Cerebellar nuclear complex (tissue), 1 donor: ENCODE measurements at places on chromosomes 13 and 19.

GRCh38 chr13:48346583-48346982, 43.0 kb downstream of the RB1 start:
- no peak for DNase-seq

- no peak for DNase-seq
These were observed 136.2 kb upstream of the ZNF536 start for GRCh38 chr19:30235946-30236345.

DNA sequence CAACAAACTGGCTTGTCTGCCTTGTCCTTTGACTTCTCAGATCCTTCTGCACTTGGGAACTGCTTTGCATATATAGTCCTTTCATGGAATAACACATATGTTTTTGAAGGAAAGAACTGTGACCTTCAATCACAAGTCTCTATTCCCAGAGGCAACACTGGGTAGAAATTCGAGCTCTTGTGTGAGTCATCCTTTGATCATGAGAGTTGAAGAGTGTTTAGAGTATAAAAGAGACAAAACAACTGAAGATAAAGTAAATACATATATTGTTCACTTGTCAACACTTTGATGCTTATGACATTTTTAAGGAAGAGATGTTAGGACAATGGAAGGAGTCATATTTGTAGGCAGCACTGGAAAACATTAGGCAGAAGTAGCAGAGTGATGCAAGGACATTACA, 5.2 kb upstream of the OR7A5 start:
- no peak for DNase-seq

DNA sequence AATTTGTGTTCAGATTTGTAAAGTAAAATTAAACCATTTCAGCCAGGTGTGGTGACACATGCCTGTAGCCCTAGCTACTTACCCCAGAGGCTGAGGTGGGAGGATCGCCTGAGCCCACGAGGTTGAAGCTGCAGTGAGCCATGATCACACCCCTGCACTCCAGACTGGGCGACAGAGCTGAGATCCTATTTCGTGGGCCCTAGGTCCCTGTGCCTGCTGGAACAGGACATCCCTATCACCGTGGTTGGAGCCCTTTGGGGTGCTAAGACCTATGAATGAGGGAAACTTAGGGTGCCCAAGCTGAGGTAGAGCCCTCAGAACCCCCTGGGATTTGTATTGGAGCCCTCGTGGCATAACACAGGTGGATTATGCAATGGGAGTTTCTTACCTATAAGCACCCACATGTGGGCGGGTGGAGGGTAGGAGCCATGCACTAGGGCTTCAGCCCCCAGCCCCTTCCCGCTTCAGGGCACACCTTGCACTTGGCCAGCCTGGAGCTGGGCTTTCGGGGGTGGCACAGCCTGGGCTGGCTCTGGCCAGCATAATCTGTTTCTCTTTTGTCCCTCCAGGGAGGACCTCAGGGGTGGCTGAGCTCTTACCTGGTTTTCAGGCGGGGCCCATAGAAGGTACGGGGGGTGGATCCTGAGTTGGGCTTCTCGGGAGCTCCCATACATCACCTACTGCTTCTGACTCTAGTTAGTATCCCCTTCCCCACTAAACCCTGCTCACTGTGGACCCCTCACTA, 7.2 kb upstream of the USF2 start:
- no peak for DNase-seq

DNA sequence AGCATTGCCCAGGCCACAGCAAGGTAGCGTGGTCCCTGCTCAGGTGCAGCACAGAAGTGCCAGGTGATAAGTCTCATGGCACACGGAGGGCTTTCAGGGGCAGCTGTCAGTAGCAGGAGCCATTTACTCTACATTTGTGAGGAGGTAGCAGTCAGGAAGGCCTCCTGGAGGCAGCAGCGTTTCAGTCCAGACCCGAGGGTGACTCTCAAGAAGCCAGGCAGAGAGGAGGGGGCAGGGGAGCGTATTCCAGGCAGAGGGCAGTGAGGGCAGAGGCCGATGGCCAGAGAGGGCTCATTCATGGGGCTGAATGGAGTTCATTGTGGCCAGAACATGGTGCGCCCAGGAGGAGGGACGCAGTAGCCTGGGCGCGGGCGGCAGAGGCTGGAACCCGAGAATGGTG, 8.9 kb downstream of the PIAS4 start:
- DNase-seq, result no peak

DNA sequence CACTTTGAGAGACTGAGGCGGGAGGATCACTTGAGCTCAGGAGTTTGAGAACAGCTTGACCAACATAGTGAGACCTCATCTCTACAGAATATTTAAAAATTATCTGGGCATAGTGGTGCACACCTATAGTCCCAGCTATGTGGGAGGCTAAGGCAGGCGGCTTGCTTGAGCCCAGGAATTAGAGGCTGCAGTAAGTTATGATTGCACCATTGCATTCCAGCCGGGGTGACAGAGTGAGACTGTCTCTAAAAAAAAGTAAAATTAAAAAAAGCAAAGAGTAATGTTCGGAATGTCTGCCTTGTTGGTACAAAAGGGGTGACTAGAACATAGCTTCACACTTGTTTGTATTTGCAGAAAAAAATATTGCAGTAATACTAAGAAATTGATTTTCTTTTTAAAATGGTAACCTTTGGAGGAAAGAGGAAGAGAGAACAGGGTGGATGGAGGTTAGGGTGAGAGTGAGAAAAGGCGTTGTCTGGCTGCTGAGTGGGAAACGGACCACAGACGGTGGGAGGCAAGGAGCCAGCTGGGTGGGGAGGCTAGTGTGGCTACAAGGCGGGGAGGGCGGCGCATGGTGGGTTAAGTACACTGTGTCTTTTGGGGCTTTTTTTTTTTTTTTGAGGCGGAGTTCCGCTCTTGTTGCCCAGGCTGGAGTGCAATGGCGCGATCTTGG, 10.2 kb downstream of the PPP1R14A start:
- DNase-seq, result no peak

- DNase-seq, result no peak
These were observed at the start of gene KCNN4 for GRCh38 chr19:43780706-43781525. Gene KCNN4 (minus strand): TSS chr19:43780973. CDS start chr19:43780861, 112 bp downstream.

DNA sequence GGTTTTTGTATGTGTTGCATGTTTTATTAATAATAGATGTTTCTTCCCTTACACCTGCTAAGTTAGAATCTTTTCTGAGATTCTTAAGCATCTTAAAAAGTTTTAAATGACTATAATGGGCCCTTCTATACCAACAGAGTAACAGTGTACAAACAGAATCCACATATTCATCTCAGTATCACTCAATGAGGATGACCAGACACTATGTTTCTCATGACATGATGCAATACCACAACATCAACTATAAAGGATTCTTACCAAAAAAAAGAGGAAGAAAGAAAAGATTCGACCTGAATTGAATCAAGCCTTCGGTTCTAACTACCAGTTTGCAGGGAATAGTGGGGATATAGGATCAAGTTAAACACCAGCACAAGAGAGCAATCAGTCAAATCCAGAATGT, 56.5 kb downstream of the INTS6 start:
- DNase-seq, result no peak

- DNase-seq, result no peak
These were observed 9.2 kb downstream of the TMED1 start for GRCh38 chr19:10826846-10827245.

DNA sequence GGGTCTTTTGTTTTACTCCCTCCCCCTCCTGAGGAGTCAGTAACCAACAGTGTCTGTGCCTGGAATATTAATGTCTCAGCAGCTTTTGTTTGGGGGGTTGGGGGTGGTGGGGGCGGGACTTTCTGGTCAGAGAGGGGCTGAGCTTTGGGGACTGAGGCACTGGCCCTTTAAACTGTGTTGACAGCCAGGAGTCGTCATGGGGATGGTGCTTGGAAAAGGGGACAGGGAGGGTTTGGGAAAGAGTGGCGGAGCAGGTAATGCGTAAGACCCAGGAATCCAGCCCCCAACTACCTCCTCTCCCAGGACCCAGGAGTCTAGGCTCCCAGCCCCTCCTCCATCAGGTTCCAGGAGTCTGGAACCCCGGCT, 5.2 kb downstream of the CADM4 start:
- DNase-seq, result no peak

- DNase-seq, result no peak
These were observed 6.9 kb downstream of the MBNL2 start for GRCh38 chr13:97228850-97229521.

DNA sequence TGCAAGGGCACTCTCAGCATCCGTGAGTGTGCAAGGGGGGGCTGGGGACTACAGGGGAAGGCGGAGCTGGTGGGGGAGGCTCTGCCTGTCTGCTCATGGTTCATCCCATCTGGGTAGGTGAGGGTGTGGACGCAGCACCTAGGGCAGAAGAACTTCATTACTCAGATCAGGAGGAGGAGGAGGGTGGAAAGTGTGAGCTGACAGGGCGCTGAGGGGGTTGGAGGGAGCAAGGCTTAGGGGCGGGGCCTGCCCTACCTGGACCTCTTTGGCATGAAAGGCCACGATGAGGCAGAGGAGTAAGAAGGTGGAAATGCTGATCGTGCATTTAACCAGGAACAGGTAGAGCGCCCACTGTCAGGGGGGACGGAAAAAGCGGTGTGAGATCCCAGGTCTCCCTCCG, 4.5 kb downstream of the KCNN4 start:
- DNase-seq, result no peak

DNA sequence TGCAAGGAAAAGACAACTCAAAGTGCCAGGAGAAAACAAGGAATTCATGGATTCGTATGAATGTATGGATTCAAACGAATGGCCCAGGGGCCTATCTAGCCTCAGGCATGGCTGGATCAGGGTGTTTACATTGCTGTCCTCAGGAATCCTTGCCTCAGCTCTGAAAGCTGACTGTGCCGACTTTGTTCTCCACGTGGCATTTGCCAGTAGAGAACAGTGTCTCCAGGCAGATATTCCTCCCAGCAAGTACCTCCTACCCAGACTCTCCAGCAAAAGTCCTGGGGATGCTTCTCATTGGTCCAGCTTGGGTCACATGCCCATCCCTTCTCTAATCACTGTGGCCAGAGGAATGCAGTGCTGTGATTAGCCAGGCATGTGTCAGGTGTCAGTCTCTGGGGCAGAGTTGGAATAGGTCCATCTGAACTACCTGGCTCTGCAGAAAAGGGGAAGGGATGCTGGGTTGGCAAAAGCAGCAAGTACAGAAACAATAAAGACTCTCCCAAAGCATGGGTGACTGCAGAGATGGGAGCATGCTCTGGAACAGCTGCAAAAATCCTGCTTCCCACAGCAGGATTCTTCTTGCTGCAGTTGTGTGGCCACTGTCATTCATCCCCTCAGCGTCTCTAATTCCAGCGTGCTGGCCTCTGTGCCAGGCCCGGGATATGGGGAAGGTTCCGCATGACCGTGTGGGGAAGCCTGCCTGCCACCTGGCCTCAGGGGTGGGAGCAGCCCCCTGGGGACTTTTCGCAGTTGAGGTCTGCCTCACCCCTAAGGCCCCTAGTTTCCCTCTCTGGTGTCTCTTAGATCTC, 30.0 kb downstream of the CCNE1 start:
- no peak for DNase-seq
